D721Med (cell line): ENCODE measurements at places on chromosomes 5 and 9.
A peak's percentile ranks its signal among the peaks of the same experiment; 100 is the strongest.

DNA sequence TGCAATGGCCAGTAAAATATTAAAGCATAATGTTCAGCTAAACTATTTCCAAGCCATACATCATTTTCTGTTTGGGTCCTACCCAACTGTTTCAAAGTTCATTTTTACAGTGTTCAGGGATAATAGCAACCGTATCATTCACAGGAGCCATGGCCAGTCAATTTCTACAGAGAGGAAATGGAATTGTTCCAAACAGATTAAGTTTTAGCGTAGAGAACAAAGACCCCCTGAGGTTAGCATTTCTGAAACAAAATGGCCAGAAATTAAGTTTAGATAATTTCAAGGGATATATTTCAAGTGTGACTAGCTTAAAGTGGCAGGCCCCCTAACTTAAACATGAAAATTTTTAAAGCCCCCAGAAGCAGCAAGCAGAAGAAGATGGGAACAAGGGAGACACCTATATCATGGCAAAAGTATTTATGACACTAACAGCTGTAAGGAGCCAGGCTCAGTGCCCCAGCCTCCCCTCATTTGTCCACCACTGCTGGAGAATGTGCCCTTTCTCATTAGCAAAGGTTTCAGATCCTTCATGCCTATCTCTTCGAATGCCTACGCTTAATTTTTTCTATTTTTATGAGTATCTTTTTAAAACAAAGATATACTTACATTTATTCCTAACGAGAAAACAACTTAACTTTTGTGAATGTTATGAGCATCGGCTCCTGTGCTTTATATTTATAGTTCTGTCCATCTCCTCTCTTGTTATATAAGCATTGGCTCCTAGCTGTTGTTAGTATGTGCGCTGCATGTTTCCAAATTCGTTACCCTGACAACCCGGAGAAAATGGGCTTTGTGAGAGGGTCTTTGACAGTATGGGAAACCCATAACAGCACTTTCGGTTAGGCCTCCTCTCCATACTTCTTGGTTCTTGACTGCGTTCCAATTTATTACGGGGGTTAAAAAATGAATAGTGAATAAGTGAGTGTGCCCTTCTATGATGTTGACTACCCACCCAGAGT lies 116.3 kb downstream of the MED27 start:
- no peak for DNase-seq

DNA sequence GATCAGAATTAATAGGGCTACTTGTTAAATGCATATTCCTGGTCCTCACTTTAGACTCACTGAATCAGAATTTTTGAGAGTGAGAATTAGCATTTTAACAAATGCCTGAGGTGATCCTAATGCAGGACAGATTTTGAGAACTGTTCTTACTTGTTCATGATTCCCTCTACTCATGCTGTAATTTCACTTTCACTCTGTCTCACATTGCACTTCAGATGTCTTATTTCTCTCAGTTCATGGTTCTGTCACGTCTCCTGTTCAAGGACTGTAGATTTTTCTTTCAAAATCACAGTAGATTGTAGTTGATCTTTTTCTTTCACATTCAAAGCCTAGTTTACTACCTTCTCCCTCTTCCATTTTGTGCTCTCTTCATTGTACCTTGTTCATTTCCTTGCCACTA lies 54.3 kb downstream of the ADGRV1 start:
- no peak for DNase-seq

GRCh38 chr9:113481176-113481787 lies 17.8 kb downstream of the RGS3 start:
- DNase-seq = no peak

DNA sequence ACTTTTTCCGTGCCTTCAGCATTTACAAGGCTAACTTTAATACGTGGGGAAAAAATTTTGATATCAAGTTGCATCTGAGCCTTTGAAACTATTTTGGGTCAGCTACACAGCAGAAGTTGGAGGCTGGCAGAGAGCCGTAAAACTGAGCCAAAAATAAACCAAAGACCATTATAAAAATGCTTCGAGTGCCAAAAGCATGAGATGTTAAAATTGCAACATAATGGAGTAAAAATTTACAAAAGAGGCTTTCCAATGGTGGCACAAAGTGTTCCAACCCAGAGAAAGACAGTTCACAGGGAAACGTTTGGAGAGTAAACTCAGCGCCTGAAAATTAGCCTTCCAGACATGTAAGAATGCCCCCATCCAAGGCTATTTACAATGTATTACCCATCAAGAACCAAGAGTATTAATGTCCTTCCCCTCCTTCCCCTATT lies 190.3 kb downstream of the TLE1 start:
- no peak for DNase-seq

DNA sequence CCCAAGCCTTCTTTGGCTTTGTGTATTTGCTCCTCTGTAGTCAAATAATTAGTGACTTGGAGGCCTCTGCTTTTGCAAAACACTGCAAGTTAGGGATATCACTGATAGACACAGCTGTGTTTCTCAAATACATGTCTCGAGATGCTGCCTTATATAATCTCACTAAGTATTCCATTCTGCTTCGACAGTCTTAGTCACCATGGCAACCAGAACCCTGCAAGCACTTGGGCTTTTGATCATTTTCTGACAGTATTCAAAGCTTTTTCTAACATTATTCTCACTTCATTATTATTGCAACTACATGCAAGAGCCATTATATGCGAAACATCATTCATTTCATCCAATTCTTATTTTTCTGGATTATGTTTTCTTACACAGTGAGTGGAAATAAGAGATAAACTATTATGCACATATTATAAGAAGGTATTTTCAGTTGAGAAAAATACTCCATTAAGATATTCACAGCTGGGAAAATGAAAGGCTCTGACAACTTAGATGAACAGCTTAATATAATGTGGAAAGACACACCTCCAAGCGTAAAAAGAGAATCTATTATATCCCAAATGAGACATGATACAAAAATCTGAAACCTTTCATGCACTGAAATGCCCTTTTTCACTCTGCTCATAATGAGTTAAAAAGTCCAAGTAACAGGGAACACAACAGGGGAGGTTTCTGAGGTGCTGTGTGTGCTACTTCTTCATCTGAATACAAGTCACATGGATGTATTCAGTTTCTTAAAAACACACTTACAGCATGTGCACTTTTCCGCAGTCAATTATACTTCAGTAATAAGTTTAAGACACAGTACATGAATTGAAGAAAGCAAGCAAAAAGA lies 93.9 kb downstream of the SCAI start:
- peak; percentile 27 for DNase-seq

- no peak for DNase-seq
Measured at GRCh38 chr5:112018846-112019245, 261.9 kb upstream of the NREP start.
